A549 treated with Mapracorat at 1 μM for 4 hours (cell line): ENCODE measurements at places on chromosomes 16 and 17. TPM values are rescaled to one million over a fixed set of nuclear protein-coding genes. Genes with fewer than 3 reads are reported as not detected.

The CRHR1 gene
- total RNA-seq, result 0.07 to 0.28 TPM (median 0.17 TPM) in 4 of 5 replicates, not detected in the other

The KRT36 gene
- not detected in 5 replicates for total RNA-seq

The FOXN1 gene
- 0.04 to 0.08 TPM (median 0.06 TPM) in 3 of 5 replicates, not detected in the others for total RNA-seq

The CCL7 gene
- total RNA-seq, result 0.34 to 0.38 TPM in 2 of 5 replicates, not detected in the others

The ACSM3 gene
- 3.6 to 5.1 TPM (median 4.3 TPM) in 5 replicates for total RNA-seq
